ENCODE measurements at places on chromosomes 5 and 9.
A peak's percentile ranks its signal among the peaks of the same experiment; 100 is the strongest.

GRCh38 chr5:113193311-113193978, 216.8 kb downstream of the DCP2 start:
- DNase-seq: no peak

- DNase-seq: peak; percentile 46
Measured at GRCh38 chr9:117644133-117644931, 59.9 kb upstream of the TLR4 start.

- DNase-seq: peak; percentile 99
Measured at GRCh38 chr9:129177791-129178567, at the start of gene IER5L. Gene IER5L (minus strand): TSS chr9:129178261. CDS start chr9:129178052, 209 bp downstream.

- no peak for DNase-seq
Measured at GRCh38 chr5:152089644-152090043, 165.0 kb upstream of the GLRA1 start.

- no peak for DNase-seq
Measured at GRCh38 chr9:972501-973294, 3.8 kb upstream of the DMRT3 start.

DNA sequence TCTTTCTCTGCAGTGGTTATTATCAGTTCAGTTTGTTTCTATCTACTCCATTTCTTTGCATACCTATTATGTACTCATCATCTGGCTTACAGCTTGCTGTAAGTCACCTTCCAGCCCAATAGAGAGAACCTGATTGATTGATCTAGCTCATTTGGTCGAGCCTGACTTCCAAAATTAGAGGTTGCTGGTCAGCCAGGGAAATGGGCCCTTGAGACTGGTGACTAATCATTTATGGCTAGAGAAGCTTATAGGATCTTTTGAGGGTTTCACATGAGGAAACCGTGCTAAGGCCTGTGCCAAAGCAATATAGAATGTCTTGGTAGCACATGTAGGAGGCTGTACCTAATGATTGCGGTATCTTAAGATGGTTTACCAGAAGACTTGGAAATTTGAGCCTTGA, 5.8 kb downstream of the SREK1 start:
- no peak for DNase-seq

GRCh38 chr5:39560726-39561125, 135.9 kb upstream of the DAB2 start:
- no peak for DNase-seq

- no peak for DNase-seq
Measured at GRCh38 chr5:42366051-42366450, 57.2 kb upstream of the GHR start.

DNA sequence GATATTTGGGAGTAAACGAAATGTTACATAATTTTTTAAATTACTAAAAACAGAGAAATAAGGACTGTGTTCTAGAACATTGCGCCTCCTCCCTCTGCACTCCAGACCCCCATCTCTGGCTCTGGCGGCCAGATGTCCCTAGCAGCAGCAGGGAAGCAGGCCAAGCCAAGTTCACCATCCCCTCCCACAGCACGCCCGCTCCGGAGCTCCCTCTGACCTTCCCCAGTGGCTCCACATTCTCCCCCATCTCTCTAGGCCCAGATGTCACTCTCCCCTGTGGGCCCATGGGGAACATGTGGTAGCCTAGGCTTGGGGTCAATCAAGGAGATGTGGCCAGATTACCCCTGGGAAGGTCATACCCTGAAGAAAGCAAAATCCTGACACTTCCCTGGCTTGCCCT, 6.3 kb upstream of the WNK2 start:
- DNase-seq: no peak

GRCh38 chr5:179354305-179354882, 9.1 kb upstream of the ADAMTS2 start:
- no peak for DNase-seq

GRCh38 chr5:4013106-4013898, 417.7 kb downstream of the IRX1 start:
- no peak for DNase-seq

DNA sequence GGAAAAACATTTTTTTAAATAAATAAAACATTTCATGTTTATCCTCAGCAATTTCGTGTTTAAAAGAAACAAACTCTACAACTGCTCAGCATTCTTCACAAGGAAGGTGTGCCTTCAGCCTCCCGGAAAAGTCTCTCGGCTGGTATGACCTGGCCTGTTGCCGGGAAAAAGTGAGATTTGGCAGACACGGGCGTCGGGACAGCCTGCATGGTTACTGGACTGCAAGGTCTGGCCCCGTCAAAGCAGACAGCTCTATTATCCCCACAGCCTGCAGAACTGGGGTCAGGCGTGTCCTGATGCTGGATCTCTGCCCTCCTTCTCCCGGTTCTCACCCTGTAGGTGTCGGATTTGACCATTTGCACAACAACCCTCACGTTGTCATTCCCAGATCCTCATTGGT, 120.3 kb upstream of the SPATA31C2 start:
- no peak for DNase-seq

GRCh38 chr9:3401221-3401954, 124.4 kb downstream of the RFX3 start:
- no peak for DNase-seq

DNA sequence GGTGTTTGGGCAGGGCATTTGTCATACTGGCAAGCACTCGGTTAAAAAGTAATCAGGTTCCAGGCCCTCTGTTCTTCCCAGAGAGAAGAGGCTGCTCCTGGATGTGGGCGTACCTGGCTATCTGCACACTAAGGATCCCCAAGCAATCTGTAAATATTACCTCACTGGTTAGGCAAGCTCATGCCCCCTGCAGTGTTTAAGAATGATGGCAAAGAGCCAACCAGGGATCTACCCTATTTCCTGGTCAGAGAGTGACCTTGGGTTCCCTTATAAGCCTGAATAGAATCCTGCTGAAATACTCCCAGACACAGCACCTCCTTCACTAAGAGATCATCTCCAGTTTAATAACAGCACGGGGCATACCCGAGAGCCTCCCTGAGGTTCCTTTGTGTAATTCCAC, 181.2 kb downstream of the PIK3R1 start:
- DNase-seq: peak; percentile 44

DNA sequence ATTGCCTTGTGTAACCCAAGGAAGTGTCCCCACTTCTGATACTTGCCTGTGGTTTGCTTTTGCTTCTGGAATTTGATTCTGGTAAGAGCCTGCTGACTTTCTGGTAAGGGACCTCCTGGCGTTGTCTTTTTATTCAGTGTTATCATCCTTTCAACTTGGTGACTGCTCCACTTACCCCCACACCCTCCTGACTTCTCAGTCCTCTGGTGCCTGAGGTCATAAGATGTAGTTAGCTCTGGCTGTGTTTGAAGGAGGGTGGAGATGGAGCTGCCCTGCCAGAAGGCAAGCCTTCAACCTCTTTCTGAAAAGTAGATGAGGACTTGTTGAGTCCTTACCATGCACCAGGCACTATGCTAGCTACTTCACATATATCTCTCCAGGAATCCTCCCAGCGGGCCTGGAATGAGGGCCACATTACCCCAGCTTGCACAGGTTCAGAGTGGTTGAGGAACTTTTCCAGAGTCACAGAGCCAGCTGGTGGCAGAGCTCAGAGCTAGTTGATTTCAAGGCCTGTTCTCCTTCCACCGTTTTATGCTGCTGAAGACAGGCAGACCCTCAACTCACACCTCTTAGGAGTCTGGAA, 45.2 kb upstream of the PITX1 start:
- DNase-seq: no peak

DNA sequence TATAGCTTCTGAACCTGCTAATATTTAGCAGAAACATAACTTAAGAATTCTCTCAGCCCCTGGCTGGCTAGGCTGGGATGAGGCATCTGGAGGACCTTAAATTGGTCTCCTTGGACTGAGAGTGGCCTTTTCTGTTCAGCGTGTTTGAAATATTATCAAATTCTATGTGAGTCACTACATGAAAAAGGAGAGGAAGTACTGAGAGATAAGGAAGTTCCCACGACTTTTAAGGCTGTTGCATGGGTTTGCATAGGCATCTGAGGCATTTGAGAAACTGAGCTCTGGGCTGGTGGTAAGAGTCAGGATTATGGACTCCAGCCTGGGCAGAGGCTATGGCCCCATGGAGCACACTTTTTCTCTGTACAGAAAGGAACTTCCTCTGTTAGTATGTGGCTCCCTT, 816.2 kb upstream of the GRAMD2B start:
- no peak for DNase-seq
